ENCODE measurements at places on chromosomes 6 and 20. TPM values are rescaled to one million over a fixed set of nuclear protein-coding genes. Genes with fewer than 3 reads are reported as not detected.

Gene ANGPT4
- not detected for total RNA-seq

GRCh38 chr6:134453792-134454510, 136.0 kb upstream of the SGK1 start:
- H3K27me3 ChIP-seq = no peaks in the 10 kb centered on the region
- DNase-seq = no peak
- H3K27ac ChIP-seq = no peak overlapping the region
- peaks cover 9% of the 10 kb centered on the region for H3K4me1 ChIP-seq

GRCh38 chr20:59723607-59724456, 119.5 kb downstream of the PHACTR3 start:
- H3K27me3 ChIP-seq = no peaks in the 10 kb centered on the region
- H3K36me3 ChIP-seq = no peaks in the 10 kb centered on the region
- H3K4me3 ChIP-seq = no peak overlapping the region
- no peaks in the 10 kb centered on the region for H3K4me1 ChIP-seq
- peak; percentile 47 for DNase-seq

- no peaks in the 10 kb centered on the region for H3K27me3 ChIP-seq
- no peaks in the 10 kb centered on the region for H3K36me3 ChIP-seq
- no peak overlapping the region for H3K4me3 ChIP-seq
- H3K27ac ChIP-seq = no peak overlapping the region
- DNase-seq = peak; percentile 14
Measured at GRCh38 chr6:145643760-145644159, 91.6 kb downstream of the EPM2A start.

Gene ECT2L
- not detected for total RNA-seq

Gene TGM3
- not detected for total RNA-seq

DNA sequence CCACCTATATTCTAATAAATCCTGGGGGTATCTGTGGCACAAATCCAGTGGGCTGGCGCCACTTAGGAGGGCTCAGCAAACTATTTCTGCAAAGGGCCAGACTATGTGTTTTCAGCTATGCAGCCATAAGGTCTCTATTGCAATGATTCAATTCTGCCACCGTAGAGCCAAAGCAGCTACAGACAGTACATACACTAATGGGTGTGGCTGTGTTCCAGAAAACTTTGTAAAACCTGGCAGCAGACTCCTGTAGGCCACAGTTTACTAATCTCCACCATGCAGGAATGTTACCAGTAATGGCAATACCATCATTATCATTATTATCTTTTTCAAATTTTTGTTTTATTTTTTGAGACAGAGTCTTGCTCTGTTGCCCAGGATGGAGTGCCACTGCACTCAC, 65.7 kb downstream of the SULF2 start:
- H3K4me1 ChIP-seq = no peaks in the 10 kb centered on the region
- no peaks in the 10 kb centered on the region for H3K36me3 ChIP-seq
- peaks cover 10% of the 10 kb centered on the region for H3K27me3 ChIP-seq
- H3K27ac ChIP-seq = no peak overlapping the region
- H3K4me3 ChIP-seq = no peak overlapping the region

- H3K4me3 ChIP-seq = no peak overlapping the region
- H3K36me3 ChIP-seq = no peaks in the 10 kb centered on the region
- DNase-seq = no peak
- no peak overlapping the region for H3K27ac ChIP-seq
- H3K4me1 ChIP-seq = no peaks in the 10 kb centered on the region
- no peaks in the 10 kb centered on the region for H3K27me3 ChIP-seq
Measured at GRCh38 chr6:39086294-39086693, 28.7 kb downstream of the SAYSD1 start.

Data from GM23248 (cell line).